Glomerular endothelial cell (primary cell): ENCODE measurements at places on chromosomes 11 and 22. TPM values are rescaled to one million over a fixed set of nuclear protein-coding genes. Genes with fewer than 3 reads are reported as not detected.

DNA sequence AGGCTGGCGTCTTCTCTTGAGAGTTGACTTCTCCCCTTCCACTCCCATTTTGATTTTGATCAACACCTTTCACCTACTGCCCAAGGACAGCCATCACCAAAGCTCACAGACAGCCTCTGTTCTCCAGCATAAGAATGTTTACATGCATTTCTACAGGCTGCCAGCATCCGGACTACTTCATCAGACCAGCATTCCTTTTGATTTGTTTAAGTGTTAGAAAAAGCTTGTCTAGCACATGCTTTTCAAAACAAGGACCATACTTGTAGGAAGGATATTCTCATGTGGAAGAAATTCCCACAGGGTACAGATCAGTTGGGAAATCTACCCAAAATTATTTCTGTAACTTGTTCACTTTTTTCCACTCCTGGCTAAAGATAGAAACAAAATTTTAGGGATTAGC, 6.2 kb upstream of the KCNA4 start:
- DNase-seq = no peak

DNA sequence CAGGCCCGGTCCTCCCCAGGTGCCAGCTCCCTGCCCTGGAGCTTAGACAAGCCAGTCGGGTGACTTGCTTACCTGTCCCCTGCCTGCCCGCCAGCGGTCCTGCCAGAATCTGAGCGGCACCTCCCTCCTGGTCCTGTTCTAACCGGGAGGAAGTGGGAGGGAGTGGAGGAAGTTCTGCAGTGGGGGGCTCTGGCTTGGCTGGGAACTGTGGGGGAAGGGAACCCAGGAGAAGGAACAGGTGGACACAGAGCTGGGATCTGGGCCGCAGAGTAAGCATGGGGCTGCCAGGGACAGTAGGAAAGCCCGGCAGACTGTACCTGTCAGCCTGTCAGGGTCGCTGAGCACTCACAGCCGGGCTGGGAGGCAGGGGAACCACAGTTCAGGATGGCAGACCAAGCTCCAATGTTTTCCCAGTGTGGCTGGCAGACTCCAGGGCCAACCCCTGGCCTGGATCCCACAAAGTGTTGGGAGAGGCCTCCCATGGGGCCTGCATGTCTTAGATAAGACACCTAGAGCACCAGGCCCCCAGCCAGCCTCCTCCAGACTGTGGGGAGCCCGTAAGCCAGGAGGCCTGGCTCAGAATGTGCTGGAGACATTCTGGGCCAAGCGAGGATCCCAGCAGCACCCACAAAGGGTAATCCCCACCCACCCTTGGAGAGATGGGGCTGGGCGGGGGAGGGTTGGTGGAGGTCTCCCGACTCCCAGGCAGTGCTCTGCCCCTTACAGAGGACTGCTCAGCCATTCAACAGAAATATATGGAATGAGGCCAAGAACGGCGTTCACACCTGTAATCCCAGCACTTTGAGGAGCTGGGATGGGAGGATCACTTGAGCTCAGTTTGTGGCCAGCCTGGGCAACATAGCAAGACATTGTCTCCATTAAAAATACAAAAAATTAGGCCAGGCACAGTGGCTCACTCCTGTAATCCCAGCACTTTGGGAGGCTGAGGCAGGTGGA, 2.3 kb downstream of the CYB5R3 start:
- no peak for DNase-seq

- no peak for DNase-seq
These were observed 51.9 kb upstream of the CDON start for GRCh38 chr11:126114486-126115126.

DNA sequence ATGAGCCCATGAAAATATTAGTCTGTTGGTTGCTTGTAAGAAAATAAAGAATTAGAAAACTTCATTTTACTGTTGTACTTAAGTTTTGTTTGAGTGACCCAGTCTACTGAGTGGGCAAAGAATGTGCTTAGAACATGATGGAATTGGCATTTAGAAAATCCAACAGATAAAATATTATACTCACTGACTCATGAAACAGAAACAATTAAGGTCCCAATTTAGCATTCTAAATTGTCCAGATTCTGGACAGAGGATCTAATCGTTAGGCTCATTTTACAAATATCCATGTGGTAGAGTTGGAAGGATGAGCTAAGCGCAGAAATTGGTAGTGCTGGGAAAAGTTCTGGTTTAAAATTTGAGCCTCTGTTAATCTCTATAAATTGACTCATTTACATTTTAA, 45.4 kb downstream of the METTL15 start:
- DNase-seq = no peak

DNA sequence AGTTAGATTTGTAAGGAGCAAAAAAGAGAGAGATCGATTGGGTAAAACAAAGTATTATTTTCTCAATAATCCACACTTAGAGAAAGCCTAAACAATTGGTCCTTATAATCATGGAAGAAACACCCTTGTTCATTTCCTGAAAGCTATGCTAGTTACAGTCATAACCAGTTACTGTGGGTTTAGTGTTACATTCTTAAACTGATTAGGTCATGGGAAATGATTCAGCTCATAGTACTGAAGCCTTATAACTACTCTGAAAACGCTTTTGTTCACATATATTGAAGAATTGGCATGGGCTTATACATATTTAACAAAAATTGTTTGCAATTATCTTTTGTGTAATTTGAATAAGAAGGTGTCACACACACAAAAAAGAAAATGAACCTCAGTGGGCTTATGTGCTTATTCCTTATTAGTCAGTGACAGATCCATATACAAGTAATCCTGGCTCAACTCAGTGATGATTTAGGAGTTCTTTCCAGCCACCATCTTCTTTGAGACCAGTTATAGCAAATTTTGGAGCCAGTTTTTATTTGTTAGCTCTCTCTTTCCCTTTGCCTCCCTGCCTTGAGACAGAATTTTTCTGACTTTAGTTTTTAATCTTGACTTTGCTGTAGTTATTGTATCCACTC, 198.5 kb upstream of the CTSC start:
- peak; percentile 90 for DNase-seq

Gene C22orf15
- 0.41 TPM in 1 of 2 replicates, not detected in the other for total RNA-seq
